ENCODE measurements at places on chromosomes 7 and 10.

- no peak for DNase-seq
Observed at GRCh38 chr7:158911145-158911544, 54.8 kb downstream of the DYNC2I1 start.

- no peak for DNase-seq
Observed at GRCh38 chr10:32112055-32112454, 55.8 kb upstream of the KIF5B start.

DNA sequence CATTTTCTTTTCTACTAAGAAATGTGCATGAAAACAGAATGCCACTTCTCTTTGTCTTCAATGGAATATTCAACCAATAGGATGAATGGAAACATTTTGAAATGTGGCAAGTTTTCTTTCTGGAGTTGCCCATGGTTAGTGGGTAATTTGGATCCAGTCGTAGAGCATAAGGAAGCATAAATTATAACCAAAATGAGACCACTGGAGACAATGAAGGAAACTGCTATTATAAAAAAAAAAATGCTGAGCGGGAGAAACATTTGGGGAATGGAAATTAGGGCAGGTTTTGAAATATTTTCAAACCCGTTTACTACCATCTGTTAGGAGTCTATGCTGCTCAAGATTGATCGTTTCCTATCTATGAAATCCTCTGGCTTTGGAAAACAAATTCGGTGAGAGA, 182.9 kb upstream of the PRKCQ start:
- DNase-seq: no peak

GRCh38 chr10:96512524-96513304, 1.0 kb downstream of the TLL2 start:
- no peak for DNase-seq

DNA sequence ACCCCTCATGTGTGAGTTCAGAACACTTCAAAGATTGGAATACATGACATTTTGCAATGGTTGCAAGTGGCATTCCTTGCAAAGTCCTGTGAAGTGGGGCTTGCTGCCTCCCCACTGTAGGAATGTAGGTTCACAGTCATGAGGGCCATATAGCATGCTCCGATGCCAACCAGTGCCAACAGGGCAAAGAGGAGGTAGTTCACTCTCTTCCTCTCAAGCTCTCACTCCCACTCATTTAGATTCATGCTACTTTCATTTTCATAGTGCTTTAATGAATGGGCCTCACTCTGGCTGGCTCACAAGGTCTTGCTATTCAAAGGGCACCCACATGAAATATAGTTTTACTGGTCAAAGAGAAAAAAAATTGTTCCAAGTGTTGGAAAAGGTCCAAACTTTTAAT, 169.9 kb upstream of the AOAH start:
- no peak for DNase-seq

GRCh38 chr7:114084472-114085312, 165.9 kb upstream of the PPP1R3A start:
- no peak for DNase-seq

GRCh38 chr10:99375426-99375825, 46.3 kb downstream of the CNNM1 start:
- no peak for DNase-seq

GRCh38 chr10:70458329-70459060, 17.0 kb upstream of the NODAL start:
- peak; percentile 49 for DNase-seq

GRCh38 chr7:76377186-76377918, 18.6 kb upstream of the YWHAG start:
- DNase-seq: no peak

DNA sequence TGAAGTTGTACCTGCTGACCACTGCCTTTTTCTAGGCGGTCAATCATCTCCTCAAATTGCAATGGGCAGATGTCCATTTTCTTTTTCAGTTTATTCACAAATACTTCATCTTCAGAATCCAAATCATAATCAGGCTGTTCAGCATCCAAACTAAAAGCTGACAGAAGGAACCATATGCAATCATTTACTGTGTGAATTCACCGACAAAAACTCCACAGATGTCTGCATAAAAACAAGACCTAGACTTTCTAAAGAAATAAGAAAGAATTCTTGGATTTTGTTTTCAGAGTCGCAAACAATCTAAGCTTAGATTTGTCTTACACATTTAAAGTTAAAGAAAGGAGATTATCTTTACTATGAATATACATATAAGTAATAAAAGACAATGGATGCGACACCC, 53.4 kb downstream of the EPC1 start:
- DNase-seq: no peak

DNA sequence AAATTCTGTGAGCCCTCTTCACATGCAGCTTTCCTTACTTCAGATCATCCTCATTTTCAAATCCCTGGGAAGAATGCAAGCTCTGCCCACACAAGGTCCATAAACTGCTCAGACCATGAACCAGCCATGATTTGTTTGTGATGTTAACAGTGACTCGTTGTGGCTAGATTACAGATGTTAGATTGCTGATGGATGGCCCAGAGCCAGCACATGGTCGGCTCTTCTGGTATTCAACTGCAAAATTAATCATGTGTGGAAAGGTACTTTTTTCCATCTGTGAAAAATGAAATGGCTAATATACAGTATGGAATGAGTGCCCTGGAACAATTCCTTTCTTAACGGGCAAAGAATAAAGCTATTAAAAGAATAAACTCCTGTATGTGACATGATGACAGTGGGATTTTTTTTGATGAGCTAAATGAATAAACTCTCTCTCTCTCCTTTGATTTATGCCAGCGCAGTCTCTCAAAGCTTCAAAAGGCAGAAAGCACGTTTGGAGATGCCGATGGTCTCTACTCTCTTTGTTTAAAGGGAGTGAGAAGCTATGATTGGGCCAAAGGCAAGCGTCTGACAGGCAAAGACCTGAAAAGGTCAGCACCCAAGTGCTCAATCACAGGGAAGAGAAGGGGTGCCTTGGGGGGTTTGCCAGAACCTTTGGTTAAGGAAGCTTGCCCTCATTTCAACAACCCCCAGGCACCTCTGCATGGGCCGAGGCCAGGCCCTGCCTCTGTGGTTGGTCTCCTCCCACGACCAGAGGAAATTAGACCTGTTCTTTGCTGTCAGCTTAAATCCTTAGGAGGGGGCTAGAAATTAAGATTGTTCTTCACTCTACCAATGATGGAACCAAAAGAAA, 444.0 kb upstream of the NFE2L3 start:
- DNase-seq: no peak

DNA sequence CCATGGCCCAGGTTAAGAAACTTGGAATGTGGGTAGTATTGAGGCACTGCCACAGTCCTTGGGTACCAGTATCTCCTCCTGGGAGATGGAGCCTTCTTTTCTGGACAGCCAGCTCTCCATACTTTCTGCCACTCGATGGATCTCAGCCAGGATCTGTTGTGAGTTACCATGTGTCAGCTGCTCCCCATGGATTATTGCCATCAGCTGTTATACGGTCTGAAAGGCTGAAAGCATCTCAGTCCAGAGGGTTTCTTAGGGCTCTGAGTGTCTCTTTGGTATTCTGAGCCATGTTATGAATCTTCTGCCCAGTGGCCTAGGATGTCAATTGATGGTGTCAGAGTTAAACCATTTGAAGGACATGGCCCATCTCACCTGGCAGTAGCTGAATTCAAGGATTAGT, 197.5 kb downstream of the C7orf25 start:
- DNase-seq: no peak

DNA sequence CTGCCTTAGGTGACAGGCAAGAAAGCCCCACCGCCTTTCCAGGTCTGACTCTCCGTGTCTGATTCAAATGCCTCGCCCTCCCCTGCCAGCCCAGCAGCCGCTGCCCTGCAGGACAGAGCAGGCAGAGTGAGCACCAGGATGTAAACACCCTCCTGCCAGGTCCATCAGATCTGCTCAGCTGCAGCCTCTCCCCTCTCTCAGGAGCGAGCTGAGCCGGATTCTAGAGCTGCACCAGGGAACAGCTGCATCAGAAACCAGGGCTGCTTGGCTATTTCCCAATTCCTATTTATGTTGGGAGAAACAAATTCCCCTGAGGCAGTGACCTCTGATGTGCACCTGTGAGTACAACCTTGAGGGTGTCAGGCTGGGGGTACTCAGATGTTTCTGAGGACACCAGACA, 121.5 kb upstream of the ZMIZ1 start:
- no peak for DNase-seq

GRCh38 chr7:2651847-2652735, 20.3 kb downstream of the TTYH3 start:
- no peak for DNase-seq

- DNase-seq: no peak
Observed at GRCh38 chr7:98348726-98349474, 52.0 kb downstream of the BAIAP2L1 start.

Data from stimulated activated CD4-positive, alpha-beta T cell treated with anti-CD3 and anti-CD28 coated beads, TNF-alpha, amount 100 ng/mL, for 4 hours (primary cell).